Activated naive CD4-positive, alpha-beta T cell treated with anti-CD3 and anti-CD28 coated beads, Interleukin-2, amount 50 U/mL, for 72 hours (primary cell): ENCODE measurements at places on chromosomes 12 and 14. TPM values are rescaled to one million over a fixed set of nuclear protein-coding genes. Genes with fewer than 3 reads are reported as not detected.

PLEKHG7 gene
- total RNA-seq = not detected

ACRBP gene
- 2.1 TPM for total RNA-seq

TDRD9 gene
- 0.68 TPM for total RNA-seq

CLEC4A gene
- 1.8 TPM for total RNA-seq

CYP27B1 gene
- 7.6 TPM for total RNA-seq

SNRPF gene
- 43.9 TPM for total RNA-seq

ALX1 gene
- not detected for total RNA-seq

GZMB gene
- total RNA-seq = 1,692 TPM

C1QL4 gene
- not detected for total RNA-seq

FOXJ2 gene
- total RNA-seq = 14.3 TPM

KCNK10 gene
- total RNA-seq = not detected

CLEC4D gene
- not detected for total RNA-seq

LUM gene
- total RNA-seq = not detected

RNASE3 gene
- not detected for total RNA-seq

ESRRB gene
- total RNA-seq = 0.21 TPM

STXBP6 gene
- 0.49 TPM for total RNA-seq

AGAP2 gene
- total RNA-seq = 38.4 TPM

FSCB gene
- not detected for total RNA-seq

ZDHHC22 gene
- total RNA-seq = not detected

SERPINA10 gene
- not detected for total RNA-seq

TEAD4 gene
- total RNA-seq = 8.3 TPM

TXNDC16 gene
- total RNA-seq = 7.0 TPM

LAG3 gene
- total RNA-seq = 117 TPM

C14orf132 gene
- total RNA-seq = 10.4 TPM

RHOJ gene
- not detected for total RNA-seq

CCDC38 gene
- total RNA-seq = 0.57 TPM

LRTM2 gene
- total RNA-seq = not detected

CCDC184 gene
- total RNA-seq = 0.25 TPM

DAO gene
- total RNA-seq = not detected

GUCY2C gene
- total RNA-seq = not detected

CACNA1C gene
- total RNA-seq = 0.31 TPM

BCAT1 gene
- total RNA-seq = 42.8 TPM

TNS2 gene
- 1.2 TPM for total RNA-seq

CSRP2 gene
- total RNA-seq = 0.84 TPM

STAC3 gene
- total RNA-seq = 2.8 TPM

GRIP1 gene
- total RNA-seq = 0.82 TPM

DBX2 gene
- total RNA-seq = not detected

DNAH10 gene
- total RNA-seq = 1.0 TPM

NDRG2 gene
- 7.8 TPM for total RNA-seq

KLRC2 gene
- not detected for total RNA-seq

ASIC1 gene
- total RNA-seq = 2.8 TPM

SIX4 gene
- 0.21 TPM for total RNA-seq

TMEM229B gene
- total RNA-seq = 0.93 TPM

TMPRSS12 gene
- not detected for total RNA-seq

KMT2D gene
- total RNA-seq = 110 TPM

TAS2R50 gene
- total RNA-seq = 1.3 TPM

PRH2 gene
- not detected for total RNA-seq

GPRC5A gene
- 0.30 TPM for total RNA-seq

SP7 gene
- total RNA-seq = not detected

CEP170B gene
- 6.0 TPM for total RNA-seq

MTRFR gene
- total RNA-seq = 46.4 TPM

INSM2 gene
- total RNA-seq = 0.07 TPM

PABPN1 gene
- total RNA-seq = 232 TPM

PTPRQ gene
- not detected for total RNA-seq

GLIPR1L1 gene
- not detected for total RNA-seq

TMEM30B gene
- 2.1 TPM for total RNA-seq

SIX6 gene
- total RNA-seq = not detected

EPYC gene
- total RNA-seq = not detected
